ENCODE measurements at places on chromosomes 7 and 10.

- DNase-seq, result no peak
Observed at GRCh38 chr10:90998733-90999511, 78.0 kb upstream of the ANKRD1 start.

GRCh38 chr7:21108182-21108581, 319.7 kb upstream of the SP4 start:
- no peak for DNase-seq

- DNase-seq, result no peak
Observed at GRCh38 chr10:24463611-24464426, 254.9 kb downstream of the KIAA1217 start.

- DNase-seq, result no peak
Observed at GRCh38 chr7:80439894-80440821, 71.7 kb downstream of the GNAT3 start.

DNA sequence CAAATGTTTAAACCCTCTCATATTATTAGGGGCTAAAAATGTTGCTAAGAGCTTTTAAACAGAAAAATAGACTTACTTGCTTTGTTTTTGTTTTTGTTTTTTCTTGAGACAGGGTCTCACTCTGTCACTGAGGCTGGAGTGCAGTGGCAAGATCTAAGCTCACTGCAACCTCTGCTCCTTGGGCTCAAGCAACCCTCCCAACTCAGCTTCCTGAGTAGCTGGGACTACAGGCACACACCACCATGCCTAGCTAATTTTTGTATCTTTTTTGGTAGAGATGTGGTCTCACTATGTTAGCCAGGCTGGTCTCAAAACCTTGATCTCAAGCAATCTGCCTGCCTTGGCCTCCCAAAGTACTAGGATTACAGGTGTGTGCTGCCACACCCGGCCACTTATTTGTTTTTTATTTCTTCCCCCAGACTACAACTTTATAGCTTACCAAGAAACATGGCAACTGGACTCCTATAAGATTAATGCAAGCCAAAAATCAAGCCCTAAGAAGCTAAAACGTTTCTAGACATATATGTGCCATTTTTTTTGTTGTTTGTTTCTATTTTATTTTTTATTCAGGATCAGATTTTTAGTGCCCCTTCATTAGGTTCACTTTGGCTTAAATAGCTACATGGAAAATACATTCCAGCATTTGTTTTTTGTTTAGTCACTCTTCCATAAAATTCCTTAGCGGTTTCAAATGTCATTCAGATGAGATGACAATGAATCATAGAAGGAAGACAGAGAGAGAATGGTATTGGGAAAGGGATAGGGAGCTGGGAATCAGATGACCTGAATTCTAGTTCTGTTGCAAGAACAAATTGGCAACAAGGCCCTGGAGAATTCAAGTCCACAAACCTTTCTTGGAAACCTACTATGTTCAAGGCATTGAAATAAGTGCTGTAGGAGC, 163.4 kb upstream of the MKLN1 start:
- no peak for DNase-seq

DNA sequence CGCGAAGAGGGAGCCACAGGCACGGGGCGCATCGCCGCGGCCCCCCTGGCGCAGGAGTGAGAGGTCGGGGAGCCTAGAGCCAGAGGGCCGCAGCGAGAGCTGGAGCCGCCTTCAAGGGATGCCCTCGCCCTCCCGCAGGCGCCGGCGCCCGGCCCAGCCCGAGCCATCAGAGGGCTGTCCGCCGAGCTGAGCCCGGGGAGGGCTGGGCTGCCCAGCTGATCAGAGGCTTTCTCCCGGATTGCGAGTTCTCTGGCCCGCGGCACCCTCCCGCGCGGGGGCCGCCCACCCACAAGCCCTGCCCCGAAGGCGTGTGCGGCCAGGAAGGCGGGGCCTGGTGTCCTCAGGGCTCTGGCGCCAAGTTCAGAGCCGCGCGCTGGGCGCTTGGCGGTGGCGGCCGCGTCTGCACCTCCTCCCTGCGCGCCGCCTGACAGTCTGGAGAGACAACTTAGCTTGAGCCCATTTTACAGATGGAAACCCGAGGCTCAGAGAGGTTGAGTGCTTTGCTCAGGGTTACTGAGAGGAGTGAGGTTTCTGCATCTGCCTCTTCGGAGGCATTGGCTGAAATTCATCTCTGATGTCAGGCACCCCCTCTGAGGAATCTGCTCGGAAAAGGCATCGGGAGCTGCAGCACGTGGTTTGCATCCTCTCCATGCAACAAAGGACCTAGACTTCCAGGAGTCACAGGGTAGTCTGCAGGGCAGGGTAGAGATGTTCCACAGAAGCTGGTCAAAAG, 3.8 kb upstream of the ANTXRL start:
- peak; percentile 2 for DNase-seq

DNA sequence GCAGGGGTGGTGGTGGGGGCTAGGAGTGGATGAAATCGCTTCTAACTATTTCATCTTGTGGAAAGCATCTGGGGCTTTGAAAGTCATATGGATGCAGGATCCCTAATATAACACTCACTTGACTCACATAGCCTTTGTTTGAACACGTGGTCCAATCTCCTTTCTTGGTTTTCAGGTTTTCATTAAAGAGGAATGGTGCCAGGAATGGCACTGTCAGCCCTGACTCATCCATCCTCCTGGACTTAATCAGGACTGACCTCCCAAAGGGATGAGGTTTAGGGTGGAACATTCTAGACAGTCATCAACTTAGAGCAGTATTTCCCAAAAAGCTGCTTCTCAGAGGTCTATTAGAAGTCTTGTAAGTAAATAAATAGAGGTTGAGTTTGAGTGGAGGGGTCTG, 162.0 kb upstream of the PLXNA4 start:
- no peak for DNase-seq

GRCh38 chr7:40865441-40866233, 730.8 kb downstream of the SUGCT start:
- DNase-seq, result no peak

- peak; percentile 75 for DNase-seq
Observed at GRCh38 chr7:28068811-28069216, 111.8 kb downstream of the JAZF1 start.

DNA sequence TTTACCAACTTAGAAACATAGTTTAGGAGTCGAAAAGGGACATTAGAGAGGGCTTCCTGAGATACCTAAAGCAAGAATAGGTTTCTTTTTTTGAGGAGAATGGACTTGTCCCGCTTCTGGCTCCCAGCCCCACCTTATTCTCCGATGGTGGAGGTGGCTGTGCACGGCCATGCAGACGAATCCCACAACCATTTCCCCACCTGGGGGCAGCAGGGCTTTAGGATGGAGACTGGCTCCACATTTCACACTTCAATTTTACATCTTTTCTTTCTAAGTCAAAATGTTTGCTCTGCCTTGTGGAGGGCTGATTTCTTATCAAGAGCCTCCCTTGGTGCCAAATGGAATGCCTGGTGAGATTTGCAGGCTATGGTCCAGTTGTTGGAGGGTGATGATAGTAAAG, 118.5 kb downstream of the GLRX3 start:
- no peak for DNase-seq

DNA sequence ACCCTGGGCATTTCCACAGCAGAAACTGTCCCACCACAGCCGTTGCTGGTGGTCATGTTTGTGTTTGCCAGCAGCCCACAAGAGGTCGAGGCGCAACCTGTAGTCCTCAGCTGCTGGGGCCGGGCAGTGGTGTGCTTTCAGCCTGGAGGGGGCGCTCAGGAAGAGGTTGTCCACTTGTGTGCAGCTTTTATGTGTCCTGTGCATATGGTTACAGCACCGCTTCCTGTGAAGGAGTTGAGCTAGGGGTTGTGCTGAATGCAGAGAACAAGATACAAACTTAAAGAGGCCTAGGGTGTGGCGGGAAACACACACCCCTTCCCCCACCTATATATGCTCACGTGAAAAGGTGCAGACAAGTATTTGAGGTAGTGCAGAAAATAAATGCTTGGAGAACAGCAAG, 29.5 kb upstream of the PFKFB3 start:
- no peak for DNase-seq

- DNase-seq, result no peak
Observed at GRCh38 chr10:97000487-97001182, 168.5 kb downstream of the LCOR start.

GRCh38 chr10:22714479-22715289, at the start of gene PIP4K2A:
Gene PIP4K2A (minus strand): TSS chr10:22714578. CDS start chr10:22714326, 252 bp downstream.
- peak; percentile 7 for DNase-seq

DNA sequence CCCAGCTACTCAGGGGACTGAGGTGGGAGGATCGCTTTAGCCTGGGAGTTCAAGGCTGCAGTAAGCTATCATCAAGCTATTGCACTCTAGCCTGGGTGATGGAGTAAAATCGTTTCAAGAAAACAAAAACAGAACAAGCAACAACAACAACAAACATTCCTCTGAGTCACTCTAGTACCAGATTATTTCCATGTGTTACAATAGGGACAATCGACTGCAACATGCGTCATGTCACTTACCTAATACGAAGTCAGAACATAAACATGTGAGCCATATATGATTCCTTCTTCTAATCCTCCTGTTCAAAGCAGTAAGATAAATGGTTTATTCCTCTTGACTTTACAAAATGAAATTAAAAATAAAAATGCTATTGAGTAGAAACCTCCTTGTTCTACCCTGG, 57.3 kb downstream of the ZNF438 start:
- no peak for DNase-seq

GRCh38 chr10:19889256-19889655, 73.0 kb downstream of the PLXDC2 start:
- no peak for DNase-seq

- no peak for DNase-seq
Observed at GRCh38 chr10:34495938-34496337, 319.2 kb downstream of the PARD3 start.

- no peak for DNase-seq
Observed at GRCh38 chr10:50407076-50407801, 155.9 kb upstream of the ASAH2 start.
